ENCODE measurements at places on chromosomes 4 and X.

DNA sequence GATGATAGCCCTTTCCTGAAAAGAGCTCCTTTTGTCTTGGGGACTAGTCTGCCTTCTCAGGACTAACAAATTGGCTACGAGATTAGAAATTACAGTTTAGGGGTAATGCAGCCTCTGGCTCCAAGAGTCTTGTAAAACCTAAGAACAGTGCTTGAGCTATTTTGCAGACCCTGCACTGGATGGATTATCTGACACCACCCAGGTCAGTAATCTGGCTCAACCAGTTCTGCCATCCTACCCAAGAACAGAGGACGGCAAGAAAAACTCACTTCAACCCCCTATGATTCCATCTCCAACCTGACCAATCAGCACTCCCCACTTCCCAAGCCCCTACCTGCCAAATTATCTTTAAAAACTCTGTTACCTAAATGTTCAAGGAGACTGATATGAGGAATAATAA, 225.1 kb downstream of the FAM47A start:
- no peak for DNase-seq

GRCh38 chr4:58209551-58209950, 1099.4 kb upstream of the IGFBP7 start:
- DNase-seq = no peak

DNA sequence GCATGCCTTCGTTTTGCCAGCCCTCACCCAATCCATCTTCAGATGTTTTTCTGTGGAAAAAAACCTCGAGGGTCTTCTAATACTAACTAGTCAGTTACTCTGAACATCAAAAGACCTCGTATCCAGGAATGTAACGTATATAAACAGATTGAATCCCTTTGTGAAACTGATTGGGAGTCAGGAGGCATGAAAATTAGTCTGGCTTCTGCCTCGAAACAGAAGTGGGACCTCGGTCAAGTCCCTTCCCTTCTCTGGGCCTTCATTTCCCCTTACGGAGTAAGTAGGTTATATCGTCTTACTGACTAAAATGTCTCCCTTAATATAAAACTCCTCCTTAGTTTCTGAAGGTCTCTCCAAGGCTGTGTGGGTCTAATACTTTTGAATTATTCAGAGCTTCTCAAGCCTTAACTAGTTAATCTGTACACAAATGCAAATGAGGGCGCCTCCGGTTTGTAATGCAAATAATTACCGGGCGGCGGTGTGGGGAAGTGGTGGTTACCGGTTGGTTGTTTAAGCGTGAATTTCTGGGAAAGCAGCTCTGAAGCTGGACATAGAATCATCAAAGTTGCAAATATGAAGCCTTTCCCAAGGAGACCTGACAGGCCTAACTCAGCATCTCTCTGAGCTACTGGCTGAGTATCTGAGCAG, 11.4 kb upstream of the NKRF start:
- DNase-seq = no peak

GRCh38 chr4:2858451-2859217, 15.0 kb downstream of the ADD1 start:
- no peak for DNase-seq

DNA sequence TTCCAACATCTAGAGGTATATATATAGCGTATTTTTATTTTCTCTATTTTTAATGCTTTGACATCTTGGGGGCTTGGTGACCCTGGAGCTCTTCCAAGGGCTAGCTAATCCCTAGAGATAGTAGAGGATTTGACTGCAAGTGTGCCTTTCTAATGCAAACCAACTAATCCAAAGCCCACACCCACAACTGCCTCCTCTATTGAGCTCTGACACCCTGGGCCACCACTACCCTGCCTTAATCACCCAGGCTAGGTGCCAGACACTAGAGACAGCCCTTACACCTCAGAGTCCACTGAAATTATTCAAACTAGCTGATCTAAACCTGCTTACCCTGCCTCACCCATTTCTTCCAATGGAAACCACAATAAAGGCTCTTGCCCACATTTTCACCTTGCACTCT, 69.6 kb upstream of the ATXN3L start:
- no peak for DNase-seq

- no peak for DNase-seq
Observed at GRCh38 chr4:81314196-81314896, 99.3 kb upstream of the PRKG2 start.

DNA sequence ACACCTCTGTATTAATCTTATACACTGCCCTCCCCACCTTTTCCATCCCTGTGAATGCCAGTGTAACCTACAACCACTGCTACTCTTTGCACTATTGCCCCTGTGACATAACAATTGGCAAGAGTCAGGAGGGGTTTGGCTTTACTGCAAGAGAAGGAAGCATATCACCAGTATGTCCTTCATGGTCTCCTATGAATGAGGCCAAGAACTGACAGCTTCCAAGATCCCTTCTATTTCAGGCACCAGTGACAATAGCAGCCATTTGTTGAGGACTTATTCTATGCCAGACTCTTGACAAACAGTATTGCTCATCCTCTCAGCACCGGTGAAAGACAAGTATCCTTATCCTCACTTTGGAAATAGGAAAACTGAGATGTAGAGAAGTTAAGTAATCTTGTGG, 363.9 kb downstream of the MID1IP1 start:
- DNase-seq = no peak

GRCh38 chr4:152102436-152103000, 341.7 kb upstream of the GATB start:
- no peak for DNase-seq

DNA sequence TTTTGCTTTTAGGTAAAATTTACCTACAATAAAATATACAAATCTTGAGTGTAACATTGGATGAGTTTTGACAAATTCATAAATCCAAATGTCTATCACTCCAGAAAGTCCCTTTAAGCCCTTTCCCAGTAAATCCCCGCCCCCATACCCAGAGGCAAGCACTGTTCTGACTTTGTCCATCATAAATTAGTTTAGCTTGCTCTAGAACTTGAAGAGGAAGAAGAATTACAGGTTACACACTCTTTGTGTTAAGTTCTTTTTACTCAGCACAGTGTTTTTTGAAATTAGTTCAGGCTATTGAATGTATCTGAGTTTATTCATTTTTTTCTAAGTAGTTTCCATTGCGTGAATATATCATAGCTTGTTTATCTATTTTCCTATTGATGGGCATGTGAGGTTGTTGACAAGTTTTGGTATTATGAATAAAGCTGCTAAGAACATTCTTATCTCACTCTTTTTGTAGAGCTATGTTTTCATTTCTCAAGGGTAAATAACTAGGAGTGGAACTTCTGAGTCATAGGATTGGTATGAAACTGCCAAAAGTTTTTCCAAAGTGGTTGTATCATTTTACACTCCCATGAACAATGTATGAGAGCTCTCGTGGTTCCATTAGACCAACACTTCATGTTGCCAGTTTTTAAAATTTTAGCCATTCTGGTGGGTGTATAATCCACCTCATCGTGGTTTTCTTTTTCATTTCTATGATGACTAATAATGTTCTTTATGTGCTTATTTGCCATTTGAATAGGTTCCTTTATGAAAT, 22.4 kb upstream of the HPSE start:
- no peak for DNase-seq

DNA sequence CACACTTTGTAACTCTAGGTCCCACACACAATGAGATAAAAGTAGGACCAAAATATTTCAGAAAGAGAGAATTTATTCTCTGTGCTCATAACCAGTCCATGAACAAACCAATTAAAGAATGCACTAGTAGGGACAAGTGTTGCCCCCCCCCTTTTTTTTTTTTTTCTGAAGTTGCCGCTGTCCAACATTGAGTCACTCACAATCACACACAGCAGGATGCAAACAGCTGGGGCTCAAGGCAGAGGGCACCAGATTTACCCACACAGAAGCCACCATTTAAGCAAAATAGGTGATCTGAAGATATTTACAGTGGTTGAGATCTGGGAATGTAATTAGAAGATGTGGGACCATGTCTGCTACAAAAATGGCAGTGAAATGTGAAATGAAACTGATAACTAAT, 850.9 kb upstream of the SLIT2 start:
- DNase-seq = no peak

DNA sequence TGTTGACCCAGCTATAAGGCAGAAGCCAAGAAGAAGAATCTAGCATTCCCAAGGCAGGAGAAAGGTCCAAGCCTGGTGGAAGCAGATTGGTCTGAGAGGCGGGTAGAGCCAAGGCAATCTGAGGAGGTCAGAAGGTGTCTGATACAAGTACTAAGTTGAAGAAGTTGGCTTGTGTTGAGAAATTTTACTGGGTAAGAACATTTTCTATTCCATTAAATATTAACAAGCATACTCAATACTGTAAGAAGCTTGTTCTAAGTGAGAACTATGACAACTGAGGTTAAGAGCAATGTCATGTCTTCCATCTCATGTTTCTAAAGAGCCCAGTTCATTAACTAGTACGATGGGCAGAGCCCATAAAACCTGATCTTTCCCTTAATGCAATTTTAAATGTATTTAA, 75.0 kb downstream of the FAM13A start:
- DNase-seq = no peak

- no peak for DNase-seq
Observed at GRCh38 chr4:163180090-163180489, 13.4 kb upstream of the NAF1 start.

- no peak for DNase-seq
Observed at GRCh38 chr4:7335344-7336066, 99.2 kb downstream of the PSAPL1 start.

Measured in stimulated activated CD4-positive, alpha-beta T cell treated with anti-CD3 and anti-CD28 coated beads, Interleukin-2, amount 100 ng/mL, for 4 hours (primary cell).